ENCODE measurements at places on chromosomes 12 and 14. TPM values are rescaled to one million over a fixed set of nuclear protein-coding genes. Genes with fewer than 3 reads are reported as not detected.

GRCh38 chr12:96425951-96426350 lies 25.7 kb upstream of the CDK17 start:
- no peak for DNase-seq

DNA sequence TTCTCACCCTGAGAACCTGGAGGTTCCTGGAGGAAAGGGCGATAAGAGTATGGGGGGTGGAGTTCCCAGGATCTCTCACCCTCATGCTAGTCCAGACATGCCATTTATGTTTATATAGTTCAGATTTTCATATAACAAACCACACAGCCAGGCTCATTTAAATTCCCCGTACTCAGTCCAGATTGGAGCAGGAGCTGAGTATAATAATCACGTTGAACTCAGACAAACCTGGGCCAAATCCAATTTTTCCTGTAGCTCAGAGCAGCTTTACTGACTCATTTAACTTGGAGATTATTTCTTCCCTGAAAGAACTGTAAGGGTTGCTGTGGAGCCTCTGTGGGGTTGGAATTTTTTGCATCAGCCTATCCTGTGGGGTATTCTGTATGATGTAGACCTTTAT lies 660.8 kb downstream of the TMEM121 start:
- no peak for DNase-seq

GRCh38 chr14:53355581-53356112 lies 202.5 kb upstream of the DDHD1 start:
- DNase-seq, result no peak

DNA sequence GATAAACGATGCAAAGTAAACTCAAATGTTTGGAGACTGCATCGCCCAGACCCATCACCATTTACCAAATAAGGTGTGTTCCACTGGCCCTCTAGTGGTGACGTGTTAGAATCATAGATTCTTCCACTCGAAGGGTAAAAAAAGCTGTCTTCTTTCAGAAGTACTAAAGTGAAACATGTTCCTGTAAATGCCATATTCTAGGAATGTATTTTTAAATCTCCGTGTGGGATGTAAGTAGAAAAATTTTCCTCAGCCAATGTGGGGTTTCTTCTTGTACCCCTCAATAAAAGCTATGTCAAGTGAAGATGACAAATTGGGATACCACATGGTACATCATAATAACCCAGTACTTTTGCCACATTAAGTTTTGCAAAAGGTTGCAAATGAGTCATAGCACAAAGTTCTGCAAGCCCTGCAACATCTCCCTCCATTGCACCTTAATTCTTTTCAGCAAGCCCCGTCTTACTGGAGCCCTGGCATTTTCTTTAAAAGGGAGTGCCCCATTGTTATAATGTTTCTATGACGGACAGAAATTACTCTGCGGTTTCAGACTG lies 100.8 kb downstream of the CCER1 start:
- no peak for DNase-seq

DNA sequence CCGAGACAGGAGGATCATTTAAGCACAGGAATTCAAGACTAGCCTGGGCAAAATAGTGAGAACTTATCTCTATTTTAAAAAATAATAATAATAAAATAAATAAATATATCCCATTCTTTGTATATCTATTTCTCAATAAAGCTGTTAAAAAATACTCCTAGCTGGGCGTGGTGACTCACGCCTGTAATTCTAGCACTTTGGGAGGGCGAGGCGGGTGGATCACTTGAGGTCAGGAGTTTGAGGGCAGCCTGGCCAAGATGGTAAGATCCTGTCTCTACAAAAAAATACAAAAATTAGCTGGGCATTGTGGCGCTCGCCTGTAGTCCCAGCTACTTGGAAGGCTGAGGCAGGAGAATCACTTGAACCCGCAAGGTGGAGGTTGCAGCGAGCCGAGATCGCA lies 75.7 kb upstream of the TBX3 start:
- DNase-seq, result no peak

- no peak for DNase-seq
Observed at GRCh38 chr14:99876406-99876805, 83.2 kb downstream of the EML1 start.

- DNase-seq, result no peak
Observed at GRCh38 chr12:97274386-97274785, 188.2 kb upstream of the RMST start.

- DNase-seq, result no peak
Observed at GRCh38 chr12:116897476-116897875, 13.3 kb upstream of the FBXW8 start.

- DNase-seq, result no peak
Observed at GRCh38 chr14:79333198-79333546, 878.1 kb downstream of the DIO2 start.

DNA sequence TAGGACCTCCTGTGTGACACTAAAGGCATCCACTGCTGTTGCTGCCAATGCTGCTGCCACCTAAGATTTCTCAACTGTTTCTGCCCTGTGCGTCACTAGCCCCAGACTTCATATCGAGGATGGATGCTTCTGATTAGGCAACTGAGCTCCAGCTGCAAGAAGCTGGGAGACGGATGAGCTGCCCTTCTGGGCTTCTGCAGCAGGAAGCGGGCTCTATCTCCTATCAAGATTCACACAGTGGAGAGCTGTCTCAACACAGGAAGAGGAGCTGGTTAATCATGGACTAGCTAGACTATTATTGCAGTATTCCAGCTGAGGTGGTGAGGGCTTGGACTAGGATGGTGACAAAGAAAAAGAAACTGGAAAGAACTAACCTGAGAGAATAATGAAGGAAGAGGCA lies 59.2 kb upstream of the PELI2 start:
- DNase-seq, result no peak

DNA sequence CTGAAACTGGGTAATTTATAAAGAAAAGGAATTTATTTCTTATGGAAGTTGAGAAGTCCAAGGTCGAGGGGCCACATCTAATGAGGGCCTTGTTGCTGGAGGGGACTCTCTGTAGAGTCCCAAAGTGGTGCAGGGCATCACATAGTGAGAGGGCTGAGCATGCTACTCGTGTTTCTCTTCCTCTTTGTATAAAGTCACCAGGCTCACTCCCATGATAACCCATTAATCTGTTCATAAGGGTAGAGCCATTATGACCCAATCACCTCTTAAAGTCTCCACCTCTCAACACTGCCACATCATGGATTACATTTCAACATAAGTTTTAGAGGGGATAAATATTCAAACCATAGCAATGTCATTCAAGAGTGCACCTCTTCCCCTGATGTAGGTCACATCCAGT lies 79.1 kb upstream of the ATP2B1 start:
- no peak for DNase-seq

GRCh38 chr14:26172396-26172795 lies 425.4 kb downstream of the NOVA1 start:
- DNase-seq, result no peak

DNA sequence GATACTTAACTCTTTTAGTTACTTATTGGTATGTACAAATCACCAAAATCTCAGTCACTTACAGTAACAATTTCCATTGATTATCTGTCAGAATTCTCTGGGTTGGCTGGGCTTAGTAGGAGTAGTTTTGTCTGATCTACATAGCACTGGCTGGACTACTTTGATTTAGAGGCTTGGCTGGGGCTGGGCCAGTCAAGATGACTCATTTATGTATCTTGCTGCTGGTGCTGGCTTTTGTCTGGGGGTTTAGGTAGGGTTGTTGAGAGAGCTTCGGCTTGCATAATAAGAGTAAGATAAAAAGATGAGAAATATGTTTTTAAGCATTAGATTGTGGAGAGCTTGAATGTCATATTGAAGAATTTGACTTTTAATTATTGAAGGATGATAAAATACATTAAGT lies 1093.7 kb downstream of the SLC6A15 start:
- DNase-seq, result no peak

DNA sequence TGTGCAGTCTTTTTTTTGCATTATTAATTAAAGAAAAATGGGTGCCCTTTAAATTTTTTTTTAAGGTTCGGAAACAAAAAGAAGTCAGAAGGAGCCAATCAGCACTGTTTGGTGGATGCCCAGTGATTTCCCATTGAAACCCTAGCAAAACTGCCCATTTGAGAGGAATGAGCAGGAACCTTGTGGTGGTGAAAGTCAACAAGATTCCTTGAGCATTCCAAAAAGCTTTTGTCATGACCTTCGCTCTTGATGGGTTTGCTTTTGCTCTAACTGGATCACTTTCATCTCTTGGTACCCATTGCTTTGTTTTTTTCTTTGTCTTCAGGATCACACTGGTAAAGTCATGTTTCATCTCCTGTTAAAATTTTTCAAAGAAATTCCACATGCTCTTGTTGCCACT lies 54.1 kb downstream of the ADIPOR2 start:
- DNase-seq, result no peak

- DNase-seq, result no peak
Observed at GRCh38 chr12:83186419-83186818, 499.7 kb downstream of the TMTC2 start.

DNA sequence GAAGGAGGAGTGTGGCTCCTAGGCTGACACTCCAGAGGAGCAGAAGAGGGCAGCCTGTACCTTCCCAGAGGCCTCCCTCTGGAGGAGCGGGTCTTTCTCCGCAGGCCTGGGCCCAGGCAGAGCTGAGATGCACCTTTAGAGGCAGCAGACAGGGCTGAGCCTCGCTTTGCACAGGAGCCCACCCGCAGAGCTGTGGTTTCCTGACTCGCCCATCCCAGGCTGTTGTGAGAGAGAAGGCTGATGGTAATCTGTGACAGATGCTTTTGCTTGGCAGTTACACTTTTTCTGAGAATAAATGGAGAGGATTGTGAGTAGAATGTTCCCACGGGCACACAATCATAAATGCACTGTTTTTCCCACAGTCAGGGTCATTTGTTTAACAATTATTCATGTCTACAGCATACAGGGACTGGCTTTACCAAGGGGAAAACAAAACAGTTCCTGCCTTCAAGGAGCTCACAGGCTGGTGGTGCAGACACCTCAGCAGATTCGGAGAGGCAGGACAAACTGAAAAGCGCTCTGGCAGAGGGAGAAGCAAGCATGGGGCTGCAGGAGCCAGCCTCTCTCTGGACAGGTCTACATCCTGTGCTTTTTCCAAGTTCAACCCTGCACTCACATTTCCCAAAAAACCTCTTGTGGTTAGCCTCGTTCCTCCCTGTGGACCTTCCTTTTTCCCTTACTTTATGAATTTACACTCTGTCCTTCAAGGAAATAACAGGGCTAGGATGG lies 13.9 kb downstream of the EVL start:
- DNase-seq, result peak; percentile 75

DNA sequence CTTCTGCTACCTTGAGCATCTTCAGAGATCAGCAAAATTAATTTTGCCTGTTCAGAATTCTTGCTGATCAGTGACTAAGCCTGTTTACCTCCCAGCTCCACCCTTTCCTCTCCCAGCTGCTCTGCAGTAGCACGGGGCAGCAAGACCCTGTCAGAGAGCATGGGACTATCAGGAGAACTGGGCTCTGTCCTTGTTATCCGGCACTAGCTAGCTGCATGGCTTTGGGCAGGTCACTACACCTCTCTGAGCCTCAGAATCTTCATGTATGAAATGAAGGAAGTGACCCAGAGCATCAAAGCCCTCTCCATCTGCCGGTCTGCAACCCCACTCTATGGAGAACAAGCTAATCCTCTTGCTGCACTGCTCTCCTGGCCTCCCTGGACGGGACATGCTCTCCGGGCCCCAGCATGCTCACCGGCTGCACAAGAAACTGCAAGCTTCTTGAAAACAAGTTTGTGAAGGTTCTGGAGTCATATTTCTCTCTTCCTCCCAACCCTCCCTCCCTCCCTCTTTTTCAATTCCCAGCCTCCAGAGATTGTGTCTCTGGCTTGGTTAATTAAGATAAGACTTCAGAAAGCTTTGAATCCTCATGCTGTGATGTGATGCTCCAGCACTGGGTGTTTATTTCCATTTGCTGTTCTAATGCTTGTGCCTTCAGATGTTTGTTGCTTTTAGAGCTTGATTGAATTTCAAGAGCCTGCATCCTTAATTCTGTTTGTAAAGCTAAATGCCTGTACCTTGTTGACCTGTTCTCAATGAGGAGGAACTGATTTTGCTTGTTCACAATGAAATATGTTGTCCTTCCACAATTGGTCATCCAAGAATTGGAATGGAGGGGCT lies 101.1 kb downstream of the CRACR2A start:
- no peak for DNase-seq

GRCh38 chr12:49953151-49953550 lies 2.6 kb downstream of the AQP2 start:
- no peak for DNase-seq

DNA sequence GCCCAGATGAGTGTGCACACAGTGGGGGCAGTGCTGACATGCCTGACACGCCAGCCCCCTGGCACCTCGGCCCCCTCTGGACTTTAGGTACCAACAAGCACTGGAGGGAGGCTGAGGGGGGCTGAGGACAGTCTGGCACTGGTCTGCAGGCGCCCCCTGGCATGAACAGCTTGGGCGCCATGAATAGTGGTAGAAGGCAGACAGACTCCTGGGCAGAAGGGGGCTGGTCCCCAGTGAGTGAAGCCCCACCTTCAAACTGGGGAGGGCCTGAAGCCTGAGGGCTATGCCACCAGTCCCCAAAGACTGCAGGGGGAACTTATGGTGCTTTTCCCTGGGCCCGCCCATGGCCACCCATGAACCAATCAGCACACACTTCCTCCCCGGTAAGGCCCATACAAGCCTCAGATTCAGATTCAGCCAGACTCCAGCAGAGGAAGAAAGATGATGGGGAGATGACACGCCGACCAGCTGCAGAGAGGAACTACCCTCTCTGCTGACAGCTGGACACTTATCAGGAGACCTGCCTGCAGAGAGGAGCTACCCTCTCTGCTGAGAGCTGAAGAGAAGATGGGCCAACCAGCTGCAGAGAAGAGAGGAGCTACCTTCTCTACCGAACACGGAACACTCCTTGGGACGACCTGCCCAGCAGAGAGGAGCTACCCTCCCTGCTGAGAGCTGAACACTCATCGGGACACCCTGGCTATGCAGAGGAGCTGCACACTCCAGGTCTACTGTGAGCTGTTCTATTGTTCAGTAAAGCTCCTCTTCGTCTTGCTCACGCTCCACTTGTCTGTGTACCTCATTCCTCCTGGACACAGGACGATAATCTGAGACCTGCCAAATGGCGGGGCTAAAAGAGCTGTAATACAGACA lies 324.5 kb downstream of the PCNX1 start:
- DNase-seq, result no peak

GRCh38 chr14:50139192-50139591 lies 22.8 kb upstream of the VCPKMT start:
- no peak for DNase-seq

Gene RHOJ
- total RNA-seq, result not detected

Gene B3GNT4
- total RNA-seq, result 0.19 TPM

Gene AVPR1A
- total RNA-seq, result 0.03 TPM

Gene GYS2
- 0.08 TPM for total RNA-seq

Gene LBHD2
- not detected for total RNA-seq

Gene CNOT2
- 66.5 TPM for total RNA-seq

Gene KLRF1
- not detected for total RNA-seq

Gene IGF1
- total RNA-seq, result 0.51 TPM

Gene SYNJ2BP
- total RNA-seq, result 5.1 TPM
